Stimulated activated CD8-positive, alpha-beta memory T cell treated with anti-CD3 and anti-CD28 coated beads, Interleukin-4, amount 100 ng/mL, for 48 hours (primary cell): ENCODE measurements at places on chromosomes 3 and 15.

DNA sequence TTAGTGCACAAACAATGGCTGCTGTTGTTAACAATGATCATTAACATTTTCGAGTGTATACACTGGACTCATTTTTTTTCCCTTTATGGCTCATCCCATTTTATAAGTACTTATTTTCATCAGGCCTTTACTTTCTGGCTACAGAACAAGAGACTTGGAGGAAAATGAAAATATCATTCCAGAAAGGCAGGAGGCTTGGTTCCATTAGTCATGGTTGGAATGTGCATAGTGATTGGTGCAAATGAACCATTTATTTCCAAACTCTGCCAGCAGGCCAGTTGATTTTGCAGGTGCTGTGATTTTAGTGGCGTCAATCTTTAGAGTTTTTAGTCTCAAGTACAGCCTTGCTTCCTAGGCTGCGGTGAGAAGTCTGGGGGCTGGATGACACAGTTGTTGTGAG is 151.8 kb downstream of the ITPR1 start:
- no peak for DNase-seq

DNA sequence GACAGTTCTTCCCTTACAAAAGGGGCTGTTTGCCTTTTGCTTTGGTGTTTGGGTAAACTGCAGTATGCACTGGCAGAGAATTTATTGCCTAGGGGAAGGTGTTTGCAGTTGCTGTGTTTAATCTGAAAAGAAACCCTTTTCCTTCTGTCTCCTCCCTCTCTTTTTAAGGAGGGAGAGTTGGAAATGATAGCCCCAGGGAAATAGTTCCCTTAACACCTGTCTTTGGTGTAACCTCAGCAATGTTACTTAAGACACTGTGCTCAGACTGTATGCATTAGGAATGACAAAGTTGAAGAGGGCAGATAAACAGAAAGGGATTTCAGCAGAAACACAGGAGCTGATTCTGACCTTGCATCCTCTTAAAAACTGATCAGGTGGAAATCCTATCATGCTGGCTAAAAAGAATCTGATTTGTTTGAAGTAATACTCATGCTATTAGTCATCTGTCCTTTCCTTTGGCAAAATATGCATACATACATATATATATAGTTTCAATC is 125.4 kb downstream of the TP63 start:
- DNase-seq: no peak

DNA sequence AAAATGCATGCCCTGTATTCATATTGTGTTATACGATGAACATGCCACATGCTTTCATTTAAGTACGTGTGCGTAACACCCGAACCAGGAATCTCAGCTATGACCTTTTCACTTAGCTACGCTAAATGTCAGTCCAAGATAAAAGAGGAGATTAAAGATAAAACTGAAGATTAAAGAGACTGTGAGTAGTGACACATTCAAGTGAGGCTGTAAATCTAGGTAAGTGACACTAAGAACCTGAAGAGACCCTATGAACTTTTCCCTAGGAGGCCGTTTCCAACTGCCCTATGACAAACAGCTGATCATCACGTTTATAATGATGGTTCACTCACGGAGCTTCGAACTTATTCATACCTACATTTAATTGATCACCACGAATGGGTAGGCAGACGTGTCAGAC is 32.2 kb downstream of the TFRC start:
- DNase-seq: no peak

- no peak for DNase-seq
Observed at GRCh38 chr15:30969724-30970123, 21.7 kb downstream of the MTMR10 start.

- DNase-seq: no peak
Observed at GRCh38 chr15:63019511-63020109, 22.9 kb upstream of the TPM1 start.

DNA sequence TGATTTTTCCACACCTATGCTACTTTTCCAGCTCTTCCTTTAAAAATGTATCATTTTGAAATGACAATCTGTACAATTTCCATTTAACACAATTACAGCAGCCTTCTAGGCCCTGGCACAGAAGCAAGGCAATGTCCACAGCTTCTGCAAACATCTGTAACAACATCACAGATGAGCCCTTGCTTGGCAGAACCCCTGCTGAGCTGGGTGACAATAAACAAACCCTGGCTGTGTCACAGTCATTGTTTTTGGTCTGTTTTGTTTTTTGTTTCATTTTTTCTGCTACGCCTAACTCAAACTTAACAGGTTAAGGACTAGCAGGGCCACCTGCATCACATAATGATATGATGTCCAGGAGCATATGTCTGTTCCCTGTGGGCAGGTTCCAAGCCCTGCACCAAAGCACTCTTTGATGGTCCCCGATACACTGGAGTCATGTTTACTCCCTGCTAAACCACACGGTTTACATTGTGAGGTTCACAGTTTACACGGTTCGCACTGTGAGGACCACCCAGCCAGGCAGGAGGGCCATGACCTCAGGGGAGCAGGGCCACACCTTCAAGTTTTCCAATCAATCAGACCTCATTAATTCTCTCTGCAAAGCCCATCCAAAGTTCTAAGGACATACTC is 186.8 kb upstream of the CHRNA7 start:
- no peak for DNase-seq

DNA sequence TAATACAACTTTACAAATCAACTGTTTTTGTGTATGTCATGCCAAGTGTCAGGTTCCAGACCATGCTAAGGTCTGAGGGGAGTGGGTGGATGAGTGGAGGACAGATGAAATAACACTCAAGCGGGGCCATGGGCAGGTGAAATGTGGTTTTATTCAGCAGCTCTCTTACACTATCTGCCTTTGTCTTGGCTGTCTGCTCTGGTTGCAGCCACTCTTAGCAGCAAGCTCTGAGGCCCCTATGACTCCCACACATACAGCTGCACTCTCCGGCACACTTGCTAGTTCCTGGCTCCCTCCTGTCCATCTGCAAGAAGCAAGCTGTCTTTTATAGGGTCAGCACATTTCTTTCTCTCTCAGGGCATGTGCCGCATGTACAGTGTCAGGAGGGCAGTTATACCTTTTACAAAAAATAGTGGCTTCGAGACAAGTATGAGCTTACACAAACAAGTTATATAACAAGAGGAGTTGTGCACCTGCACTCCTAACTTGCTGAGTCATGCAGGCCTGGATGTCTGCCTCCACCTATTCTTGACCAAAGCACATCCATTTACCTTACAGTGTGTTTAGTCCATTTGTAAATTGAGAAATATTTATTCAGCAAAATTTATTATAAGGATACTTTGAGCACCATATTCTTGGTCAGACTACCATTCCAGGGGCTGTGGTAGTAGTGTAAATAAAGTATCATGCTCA is 683.7 kb upstream of the CBLB start:
- no peak for DNase-seq

DNA sequence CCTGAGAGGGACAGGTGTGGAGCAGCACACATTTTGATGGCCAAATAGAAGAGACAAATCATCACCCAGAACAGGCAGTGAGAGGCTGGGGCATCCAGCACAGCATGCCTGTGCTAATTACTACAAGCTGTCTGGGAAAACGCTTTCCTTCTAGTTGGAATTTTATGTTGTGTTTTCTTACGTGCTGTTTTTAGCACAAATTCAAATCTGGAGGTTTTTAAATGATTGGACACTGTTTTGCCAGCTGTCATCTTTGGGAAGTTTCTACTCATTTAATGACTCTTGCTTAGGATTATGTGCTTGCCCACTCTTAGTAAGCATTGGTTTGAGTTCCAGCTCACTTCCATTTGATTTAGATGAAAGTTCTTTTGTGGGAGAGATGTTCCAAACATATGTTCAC is 43.5 kb downstream of the EAF1 start:
- DNase-seq: no peak

GRCh38 chr3:47583320-47584075 is 4.8 kb upstream of the CSPG5 start:
- no peak for DNase-seq

DNA sequence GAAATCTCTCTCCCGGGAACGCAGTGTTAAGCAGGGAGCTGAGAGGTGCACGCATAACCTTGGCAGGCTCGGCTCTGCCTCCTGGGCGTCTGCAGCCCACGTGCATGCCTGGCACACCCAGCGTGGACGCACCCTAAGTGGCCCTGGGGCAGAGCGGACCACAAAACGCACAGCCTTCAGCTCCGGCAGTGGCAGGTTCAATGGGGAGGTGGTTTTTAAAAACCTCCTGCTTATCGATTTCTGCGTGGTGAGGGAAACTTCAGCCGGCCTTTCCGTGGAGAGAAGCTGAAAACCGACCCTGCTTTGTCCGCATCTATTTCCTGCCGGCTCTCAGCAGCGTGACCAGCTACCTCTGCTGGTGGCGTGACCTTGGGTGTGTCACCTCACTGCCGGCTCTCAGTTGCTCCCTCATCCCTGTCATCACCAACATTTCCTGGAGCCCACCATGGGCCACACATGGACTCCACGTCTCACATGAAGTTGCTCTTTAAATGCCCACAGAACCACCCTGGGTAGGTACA is 134.8 kb upstream of the MEF2A start:
- DNase-seq: no peak

DNA sequence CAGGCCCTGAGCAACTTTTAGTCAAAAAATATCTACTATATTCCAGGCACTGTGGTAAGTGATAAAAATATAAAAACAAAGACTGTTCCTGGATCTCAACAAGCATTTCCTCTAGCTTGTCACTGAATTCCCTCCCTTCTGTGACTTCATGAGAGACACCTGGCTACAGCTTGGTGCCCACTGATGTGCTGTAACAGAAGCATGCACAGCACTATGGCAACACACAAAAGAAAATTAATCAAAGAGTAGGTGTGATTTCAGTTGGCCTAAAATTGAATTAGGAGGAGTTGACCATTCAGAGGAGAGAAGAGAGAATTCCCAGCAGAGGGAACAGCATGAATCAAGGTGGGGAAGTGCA is 158.9 kb upstream of the LPP start:
- no peak for DNase-seq

DNA sequence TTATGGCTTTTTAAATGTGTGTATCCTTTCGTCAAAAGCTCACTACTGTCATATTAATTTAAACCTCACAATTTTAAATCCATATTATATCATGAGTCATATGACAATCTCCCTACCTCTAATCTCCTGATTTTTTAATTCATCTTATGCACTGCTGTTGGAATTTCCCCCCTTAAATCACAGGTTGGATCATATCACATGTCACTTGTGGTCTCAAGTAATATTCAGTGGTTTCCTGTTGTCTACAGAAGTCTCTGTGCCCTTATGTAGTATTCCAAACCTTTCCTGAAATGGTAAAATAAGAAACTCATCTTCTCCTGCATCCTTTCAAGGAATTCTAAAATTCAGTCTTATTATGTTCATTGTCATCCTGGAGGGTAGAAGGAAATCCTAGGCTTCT is 116.0 kb upstream of the CBLB start:
- no peak for DNase-seq

- no peak for DNase-seq
Observed at GRCh38 chr3:148922467-148922866, 57.4 kb downstream of the CPA3 start.

GRCh38 chr15:98405013-98405412 is 243.3 kb upstream of the IGF1R start:
- no peak for DNase-seq

DNA sequence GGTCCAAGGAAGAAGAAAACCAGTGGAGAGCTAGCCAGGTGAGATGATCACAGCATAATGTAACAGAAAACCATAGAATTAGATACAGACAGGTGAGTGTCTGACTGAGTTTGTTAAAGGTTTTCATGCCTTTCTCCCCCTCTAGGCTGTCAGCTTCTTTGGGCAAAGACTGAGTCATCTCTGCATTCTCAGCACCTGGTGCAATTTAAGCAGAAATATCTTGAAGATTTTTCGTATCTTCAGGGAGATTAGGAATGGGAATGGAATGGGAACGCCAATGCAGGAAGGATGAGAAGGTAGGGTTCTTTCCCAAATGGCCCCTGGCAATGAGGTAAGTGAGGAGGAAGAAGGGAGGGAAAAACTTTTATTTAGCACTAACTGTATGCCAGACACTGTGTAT is 122.0 kb upstream of the SLC7A14 start:
- DNase-seq: no peak

GRCh38 chr15:39459548-39459947 is 121.3 kb upstream of the THBS1 start:
- no peak for DNase-seq

DNA sequence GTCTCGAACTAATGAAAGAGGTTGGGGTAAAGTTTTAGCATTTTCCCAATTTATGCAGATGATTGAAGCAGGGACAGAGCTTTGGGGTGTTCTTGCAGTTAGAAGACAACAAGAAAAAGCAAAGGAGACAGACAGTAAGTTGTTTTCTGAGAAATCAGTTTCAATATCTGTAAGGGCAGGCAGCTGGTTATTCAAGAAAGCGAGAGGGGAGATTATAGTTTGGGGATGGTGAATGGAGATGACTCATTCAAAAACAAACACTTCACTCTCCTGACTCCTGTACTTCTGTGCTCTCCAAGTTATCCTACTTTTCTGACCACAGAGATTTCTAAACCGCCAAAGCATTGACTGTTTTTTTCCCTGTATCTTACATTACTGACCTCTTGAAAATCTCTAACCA is 352.0 kb downstream of the GAP43 start:
- no peak for DNase-seq

- DNase-seq: no peak
Observed at GRCh38 chr15:66278671-66279070, 14.7 kb upstream of the DIS3L start.

- no peak for DNase-seq
Observed at GRCh38 chr3:121649645-121650044, 11.1 kb downstream of the HCLS1 start.

- no peak for DNase-seq
Observed at GRCh38 chr15:39267685-39268084, 313.2 kb upstream of the THBS1 start.

GRCh38 chr15:99914723-99915122 is 181.5 kb upstream of the LYSMD4 start:
- no peak for DNase-seq
